Endothelial cell of umbilical vein (primary cell): ENCODE measurements at places on chromosomes 1 and 21.

- DNase-seq = no peak
Measured at GRCh38 chr1:51635615-51636014, 18.7 kb downstream of the OSBPL9 start.

- no peak for DNase-seq
Measured at GRCh38 chr1:154304664-154305337, 16.1 kb upstream of the AQP10 start.

GRCh38 chr1:77704736-77705135 is 22.3 kb upstream of the ZZZ3 start:
- peak; percentile 8 for DNase-seq

- no peak for DNase-seq
Measured at GRCh38 chr1:113021430-113022085, 51.4 kb upstream of the LRIG2 start.

GRCh38 chr1:22814176-22815042 is 103.8 kb downstream of the EPHB2 start:
- DNase-seq = no peak

DNA sequence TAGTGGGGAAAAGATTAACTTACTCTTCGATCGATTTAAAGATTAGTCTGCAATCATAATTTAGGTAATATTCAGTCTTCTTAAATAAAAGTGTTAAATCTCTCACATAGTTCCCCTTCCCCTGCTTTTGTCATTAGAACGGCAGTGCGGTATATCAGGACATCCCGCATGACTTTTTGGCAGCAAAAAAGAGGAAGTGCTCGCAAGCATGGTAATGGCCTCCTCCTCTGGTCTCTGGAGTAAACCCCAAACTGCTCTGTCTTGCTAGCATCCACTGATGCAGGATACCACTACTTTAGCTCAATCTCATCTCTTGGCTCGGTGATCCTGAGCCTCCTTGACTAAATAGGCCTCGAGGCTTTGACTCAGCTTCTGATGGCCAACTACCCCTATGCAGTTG is 78.7 kb upstream of the VAV3 start:
- DNase-seq = no peak

DNA sequence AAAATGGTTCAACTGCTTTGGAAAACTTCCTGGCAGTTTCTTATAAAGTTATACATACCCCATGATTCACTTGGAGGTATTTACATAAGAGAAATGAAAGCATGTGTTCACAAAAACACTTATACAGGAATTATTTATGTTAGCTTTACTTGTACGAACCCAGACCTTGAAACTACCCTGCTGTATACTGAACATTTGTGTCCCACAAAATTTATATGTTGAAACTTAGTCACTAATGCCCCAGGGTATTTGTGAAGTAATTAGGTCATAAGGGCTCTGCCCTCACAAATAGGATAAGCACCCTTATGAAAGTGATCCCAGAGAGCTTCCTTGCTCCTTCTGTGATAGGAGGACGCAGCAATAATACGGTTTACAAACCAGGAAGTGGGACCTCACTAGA is 42.7 kb upstream of the B3GALT2 start:
- no peak for DNase-seq

DNA sequence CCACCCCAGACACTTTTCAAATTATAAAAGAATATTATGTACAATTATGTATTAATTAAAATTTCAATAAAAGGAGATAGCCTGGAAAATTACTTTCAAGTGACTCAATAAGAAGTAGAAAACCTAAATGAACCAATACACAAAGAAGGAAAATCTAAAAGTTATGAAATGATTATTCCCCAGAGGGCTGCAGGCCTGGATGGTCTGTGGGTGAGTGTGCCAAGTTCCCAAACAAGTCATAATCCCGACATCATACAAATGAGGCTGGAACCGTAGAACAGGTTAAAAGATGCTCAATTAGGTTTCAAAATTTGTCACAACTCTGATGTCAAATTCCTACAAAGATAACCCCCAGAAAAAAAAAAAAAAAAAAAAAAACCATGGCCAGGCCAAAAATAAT is 12.7 kb downstream of the SPATC1L start:
- no peak for DNase-seq
